ENCODE measurements at places on chromosomes 6 and 20.

- DNase-seq: no peak
Observed at GRCh38 chr6:35312807-35313206, 15.2 kb downstream of the DEF6 start.

DNA sequence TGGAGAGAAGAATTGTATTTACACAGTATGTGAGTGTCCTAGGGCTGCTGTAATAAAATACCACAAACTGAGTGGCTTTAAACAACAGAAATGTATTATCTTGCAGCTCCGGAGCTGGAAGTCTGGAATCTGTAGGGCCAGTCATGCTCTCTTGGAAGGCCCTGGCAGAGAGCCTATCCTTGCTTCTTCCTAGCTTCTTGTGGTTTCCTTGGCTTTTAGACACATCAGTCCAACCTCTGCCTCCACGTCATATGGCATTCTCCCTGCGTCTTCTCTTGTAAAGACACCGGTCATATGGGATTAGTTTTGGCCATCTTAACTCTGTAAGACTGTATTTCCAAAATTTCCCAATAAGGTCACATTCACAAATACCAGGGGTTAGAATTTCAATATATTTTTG is 10.8 kb downstream of the FNDC1 start:
- no peak for DNase-seq

- DNase-seq: no peak
Observed at GRCh38 chr6:169830876-169831275, 79.5 kb downstream of the ERMARD start.

- no peak for DNase-seq
Observed at GRCh38 chr20:25256226-25256859, 8.5 kb downstream of the PYGB start.

DNA sequence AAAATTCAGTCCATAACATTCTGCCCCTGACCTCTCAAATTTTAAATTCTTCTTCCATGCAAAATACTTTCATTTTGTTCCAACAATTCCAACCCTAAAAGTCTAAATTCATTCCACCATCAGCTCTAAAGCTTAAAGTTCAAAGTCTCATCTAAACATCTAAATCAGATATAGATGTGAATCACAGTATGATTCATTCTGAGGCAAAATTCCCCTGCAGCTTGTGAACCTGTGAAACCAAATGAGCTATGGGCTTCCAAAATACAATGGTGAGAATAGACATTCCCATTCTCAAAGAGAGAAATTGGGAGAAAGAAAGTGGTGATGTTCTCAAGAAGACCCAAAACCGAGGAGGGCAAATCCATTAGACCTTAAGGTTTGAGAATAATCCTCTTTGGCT is 309.8 kb downstream of the HIVEP2 start:
- DNase-seq: no peak
